ENCODE measurements at places on chromosomes 4 and X.

DNA sequence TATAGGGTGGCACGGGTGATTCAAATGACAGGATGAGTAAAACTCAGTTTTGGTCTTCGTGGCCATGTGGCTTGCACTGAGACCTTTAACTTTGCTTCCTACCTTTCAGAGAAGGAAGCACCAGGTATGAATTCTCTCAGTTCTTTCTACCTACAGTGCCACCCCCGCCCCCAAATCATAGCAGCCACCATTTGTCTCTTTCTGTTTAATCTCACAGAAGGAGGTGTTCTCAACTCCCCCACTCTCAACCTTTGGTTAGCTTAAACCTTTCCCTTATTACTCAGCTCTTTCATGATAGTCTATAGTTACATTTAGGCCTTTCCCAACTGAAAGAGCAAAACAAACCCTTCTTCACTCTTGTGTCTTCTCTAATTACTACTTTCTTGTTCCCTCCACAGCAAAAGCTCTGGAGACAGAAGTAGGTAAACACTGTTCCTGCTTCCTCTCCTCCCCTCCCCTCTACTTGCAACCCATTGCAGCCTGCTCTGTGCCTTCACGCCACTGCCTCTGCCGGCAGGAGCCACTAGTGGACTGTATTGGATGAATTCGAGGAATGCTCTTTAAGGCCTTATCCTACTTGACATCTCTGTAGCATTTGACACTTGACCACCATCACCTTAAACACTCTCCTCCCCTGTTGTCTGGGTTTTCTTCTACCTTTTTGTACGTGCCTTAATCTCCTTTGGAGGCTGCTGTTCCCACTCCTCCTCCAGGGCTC, 123.7 kb downstream of the AFF1 start:
- DNase-seq = no peak

- DNase-seq = no peak
Observed at GRCh38 chr4:53455766-53456165, 78.3 kb downstream of the FIP1L1 start.

DNA sequence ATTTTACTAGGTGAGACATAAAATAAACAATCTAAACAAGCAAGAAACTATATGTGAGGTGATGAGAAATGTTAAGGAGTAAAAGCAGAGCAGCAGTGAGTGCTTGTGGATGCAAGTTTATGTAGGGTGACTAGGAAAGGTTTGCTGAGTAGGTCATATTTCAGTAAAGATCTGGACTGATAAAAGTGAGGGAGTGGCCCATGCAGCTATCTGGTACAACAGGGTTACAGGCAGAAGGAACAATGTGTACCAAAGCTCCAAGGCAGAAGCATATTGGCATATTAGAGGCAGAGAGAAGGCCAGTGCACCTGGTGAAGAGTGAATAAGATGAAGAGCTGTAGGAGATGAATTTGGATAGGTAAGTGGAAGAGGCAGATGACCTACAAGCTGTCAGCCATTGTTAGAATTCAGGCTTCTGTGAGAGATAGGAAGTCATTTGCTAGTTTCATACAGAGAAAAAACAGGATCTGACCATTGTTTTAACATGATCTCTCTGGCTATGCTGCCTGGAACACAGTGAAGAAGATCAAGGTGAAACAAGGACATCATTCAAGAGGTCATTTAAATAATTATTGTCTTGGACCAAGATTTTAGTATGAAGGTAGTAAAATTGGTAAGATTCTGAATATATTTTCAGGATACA, 274.6 kb downstream of the ANKRD50 start:
- DNase-seq = no peak

DNA sequence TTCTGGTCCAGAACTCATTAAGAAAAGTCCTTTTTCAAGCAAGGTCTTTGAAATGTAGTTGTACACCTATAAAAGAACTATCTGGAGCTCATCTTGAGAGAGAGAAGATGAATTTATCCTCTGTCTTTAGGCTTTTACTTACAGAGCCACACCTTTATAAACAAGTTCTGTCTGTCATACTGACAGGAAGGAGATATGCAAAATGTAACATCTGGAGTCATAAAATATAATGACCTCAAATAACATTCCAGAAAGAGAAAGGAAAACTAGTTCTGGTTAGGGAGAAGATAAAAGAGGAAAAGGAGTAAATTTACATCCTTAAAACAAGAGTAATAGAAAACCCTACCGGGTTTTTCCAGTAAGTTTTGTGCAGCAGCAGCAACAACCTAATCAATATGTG, 1.3 kb downstream of the INPP4B start:
- no peak for DNase-seq

DNA sequence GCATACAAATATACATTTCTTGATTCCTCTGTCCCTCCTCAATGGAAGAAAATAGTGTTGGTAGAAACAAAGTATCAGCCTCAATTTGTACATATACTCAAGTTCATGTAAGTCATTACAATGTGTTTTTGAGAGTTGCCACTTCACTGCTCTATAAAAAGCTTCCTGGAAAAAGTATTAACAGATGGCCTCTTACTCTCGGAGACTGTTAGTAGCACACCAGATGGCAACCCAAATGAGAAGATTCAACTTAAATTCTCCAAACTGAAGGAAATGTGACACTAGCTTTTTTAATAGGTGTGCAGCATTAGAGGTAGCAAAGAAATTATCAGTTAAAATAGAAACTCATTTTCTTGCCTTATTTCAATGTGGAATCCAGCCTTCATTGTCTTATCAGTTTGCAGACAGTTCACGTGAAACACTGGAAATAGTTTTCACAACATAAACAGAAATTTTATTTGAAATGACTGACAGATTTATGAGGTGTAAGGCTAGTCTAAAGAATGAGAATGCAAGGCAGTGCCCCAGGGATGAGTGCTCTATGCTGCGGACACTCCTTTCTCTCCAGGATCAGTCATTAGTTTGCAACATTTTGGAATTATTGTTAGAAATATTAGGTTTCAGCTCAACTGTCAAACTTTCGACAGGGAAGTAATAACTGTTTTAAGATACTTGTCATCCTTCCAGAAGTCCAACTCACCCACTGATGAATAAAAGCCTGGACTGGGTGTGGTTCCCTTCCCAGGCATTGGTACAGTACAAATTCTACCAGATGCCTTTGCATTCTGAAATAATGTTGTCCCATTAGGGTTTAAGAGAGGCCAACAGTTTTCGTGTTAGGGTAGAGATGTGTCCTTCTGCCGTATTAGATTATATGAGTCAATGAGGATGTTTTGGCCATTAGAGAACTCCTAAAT, 50.9 kb downstream of the IDS start:
- no peak for DNase-seq

DNA sequence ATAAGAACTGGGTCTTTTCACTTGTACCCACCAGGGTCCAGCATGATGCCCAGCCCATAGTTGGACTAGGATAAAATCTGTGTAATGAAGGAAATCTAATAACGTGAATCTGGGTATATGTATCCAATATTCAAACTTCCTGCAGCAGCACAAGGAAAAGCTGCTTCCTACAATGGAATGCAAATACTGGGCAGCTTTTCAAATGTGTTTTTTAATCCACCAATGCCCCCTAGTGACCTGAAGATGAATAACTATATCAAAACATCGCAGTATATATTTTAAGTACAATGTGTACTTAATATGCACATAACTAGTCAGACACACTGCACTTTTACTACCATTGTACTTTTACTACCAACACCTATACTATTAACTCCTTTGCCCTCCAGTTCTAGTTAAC, 5.3 kb downstream of the APOO start:
- DNase-seq = no peak

GRCh38 chrX:119273420-119274192, 37.5 kb downstream of the PGRMC1 start:
- no peak for DNase-seq

- DNase-seq = no peak
Observed at GRCh38 chr4:124417371-124417770, 295.2 kb downstream of the ANKRD50 start.

GRCh38 chr4:169015186-169015623, 5.2 kb upstream of the CBR4 start:
- DNase-seq = no peak

DNA sequence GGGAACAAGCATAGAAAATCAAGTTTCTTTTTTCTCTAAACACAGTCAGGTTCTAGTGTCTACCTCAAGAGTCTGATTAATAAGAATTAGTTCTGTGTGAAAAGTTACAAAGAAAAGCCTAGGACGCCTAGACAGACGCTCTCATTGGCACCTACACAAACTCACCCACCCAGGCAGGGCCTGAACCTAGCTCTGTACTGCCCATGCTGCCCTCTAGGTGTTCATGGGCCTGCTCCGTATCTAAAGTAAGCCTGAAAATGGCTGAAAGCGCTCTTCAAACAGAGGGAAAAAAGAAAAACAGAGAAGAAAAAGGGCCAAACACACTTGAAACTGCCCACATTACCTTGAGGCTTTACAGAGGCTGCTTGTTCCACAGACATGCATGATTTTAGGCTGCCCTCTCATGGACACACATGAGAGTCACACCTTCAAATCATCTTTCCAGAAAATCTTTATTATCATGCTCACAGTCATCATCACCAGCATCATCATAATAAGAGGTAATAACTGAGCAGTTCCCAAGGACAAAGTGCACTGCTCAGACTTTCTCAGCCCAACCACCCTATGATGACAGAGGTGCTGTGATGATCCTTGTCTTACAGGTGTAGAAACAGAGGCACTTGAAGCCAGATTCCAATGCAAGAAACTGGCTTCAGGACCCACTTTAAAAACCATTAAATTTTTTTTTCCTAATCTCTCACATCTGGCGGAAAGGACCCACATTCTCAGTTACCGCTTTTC, 49.6 kb downstream of the MAP7D2 start:
- DNase-seq = no peak

DNA sequence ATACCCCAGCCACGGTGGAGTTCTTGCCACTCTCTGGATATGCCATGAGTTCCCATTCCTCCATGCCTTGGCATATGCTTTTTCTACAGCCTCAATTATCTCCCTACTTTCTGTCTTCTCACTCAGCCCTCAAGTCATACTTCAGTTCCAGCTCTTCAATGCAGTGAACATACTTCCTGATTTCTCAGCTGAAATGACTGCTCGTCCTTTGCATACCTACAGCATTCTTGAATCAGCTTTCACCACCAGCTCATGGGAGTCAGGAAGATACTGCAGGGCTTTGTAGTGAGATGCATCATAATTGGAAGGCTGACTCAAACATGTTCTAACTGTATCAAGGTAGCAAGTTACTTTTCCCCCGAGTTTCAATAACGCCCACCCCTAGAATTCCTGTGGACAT, 118.4 kb downstream of the APBB2 start:
- DNase-seq = no peak

DNA sequence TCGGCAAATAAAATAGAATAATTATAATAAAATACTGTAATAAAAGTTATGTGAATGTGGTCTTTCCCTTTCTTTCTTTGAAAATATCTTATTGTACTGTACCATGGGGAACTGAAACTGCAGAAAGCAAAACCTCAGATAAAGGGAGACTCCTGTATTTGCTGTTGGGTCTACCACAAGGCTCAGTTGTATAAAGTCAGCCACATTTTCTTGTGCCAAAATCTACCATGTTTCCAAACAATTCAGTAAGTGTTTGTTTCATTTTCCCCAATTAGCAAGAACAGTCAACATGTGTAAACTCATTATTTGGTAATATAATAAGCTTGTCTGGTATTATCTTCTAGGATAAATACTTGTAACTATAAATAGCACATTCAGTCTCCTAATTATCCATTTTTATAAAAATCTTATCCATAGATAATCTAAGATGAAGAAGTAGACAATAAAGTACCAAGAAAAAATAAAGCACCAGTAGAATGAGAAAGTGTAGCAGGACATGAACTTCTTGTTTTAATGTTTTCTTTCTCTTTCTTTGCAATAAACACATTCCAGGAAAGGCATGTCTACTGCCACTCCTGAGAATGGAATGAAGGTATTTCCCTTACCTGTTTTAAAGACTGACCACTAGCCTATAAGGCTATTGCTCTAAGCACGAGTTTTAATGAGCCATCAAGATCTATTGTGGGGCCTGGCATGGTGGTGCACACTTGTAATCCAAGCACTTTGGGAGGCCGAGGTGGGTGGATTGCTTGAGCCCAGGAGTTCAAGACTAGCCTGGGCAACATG, 15.0 kb upstream of the OTUD4 start:
- DNase-seq = no peak

DNA sequence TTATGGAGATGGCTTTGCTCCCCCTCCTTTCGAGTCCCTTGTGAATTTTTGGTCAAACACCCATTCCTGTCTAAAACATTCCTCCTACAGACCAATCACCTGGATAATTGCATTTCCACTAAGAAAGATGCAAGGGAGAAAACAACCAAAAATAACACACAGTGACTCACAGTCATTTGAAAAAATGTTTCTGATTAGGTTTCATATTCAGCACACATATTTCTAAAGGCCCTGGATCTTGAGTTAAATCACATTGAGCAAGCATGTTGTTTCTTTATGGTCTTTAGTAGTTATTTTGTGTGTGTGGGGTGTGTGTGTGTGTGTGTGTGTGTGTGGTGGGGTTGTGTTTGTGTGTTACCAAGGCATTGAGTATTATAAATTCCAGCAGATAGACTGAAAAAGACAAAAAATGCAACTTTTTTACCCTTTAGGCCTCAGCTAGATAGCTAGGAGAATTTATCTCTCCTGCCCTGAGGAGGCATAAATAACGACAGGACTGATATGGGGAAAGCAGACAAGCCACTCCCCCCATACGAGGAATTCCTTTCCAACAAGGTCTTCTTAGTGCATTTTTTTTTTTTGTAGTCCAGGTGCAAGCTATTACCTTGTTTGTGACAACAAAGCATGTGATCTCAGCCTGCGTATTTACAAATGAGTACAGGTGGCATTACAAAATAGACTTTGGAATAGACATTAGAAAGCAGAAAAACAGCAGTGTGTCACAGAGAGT, 265.4 kb upstream of the ADGRL3 start:
- DNase-seq = no peak

GRCh38 chrX:48636301-48636700, 39.0 kb downstream of the WDR13 start:
- DNase-seq = no peak

GRCh38 chrX:20527558-20528011, 260.9 kb upstream of the RPS6KA3 start:
- DNase-seq = no peak

- DNase-seq = no peak
Observed at GRCh38 chrX:34638116-34638515, 19.0 kb downstream of the TMEM47 start.

- no peak for DNase-seq
Observed at GRCh38 chr4:129863206-129863605, 767.3 kb downstream of the C4orf33 start.

- DNase-seq = no peak
Observed at GRCh38 chr4:123649250-123649644, 252.7 kb downstream of the SPRY1 start.

DNA sequence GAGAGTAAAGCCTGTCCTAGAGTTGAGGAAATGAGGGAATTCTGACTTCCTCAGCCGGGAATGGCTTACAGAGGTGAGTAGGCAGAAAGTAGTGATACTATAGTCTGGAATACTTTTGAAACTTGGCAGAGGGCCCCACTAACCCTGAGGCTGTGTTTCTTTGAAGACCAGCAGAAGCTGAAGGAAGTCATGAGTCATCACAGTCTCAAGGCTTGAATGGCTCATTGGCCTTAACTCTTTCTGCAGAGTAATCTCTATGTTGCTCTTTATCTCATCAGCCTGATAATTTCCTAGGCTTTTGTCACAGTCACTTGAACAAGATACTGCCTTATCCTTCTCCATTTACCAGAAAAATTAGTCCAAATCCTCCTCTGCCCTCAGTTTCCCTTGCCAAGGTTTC, 80.8 kb downstream of the ANKRD50 start:
- no peak for DNase-seq
